GM12865 (cell line): ENCODE measurements at places on chromosomes 2 and 18.
A peak's percentile ranks its signal among the peaks of the same experiment; 100 is the strongest.

- no peak for DNase-seq
These were observed 439.8 kb downstream of the TNS1 start for GRCh38 chr2:217562871-217563480.

GRCh38 chr18:3631887-3632286, 181.9 kb downstream of the TGIF1 start:
- DNase-seq, result no peak

- DNase-seq, result no peak
These were observed 3.6 kb upstream of the TMEM150A start for GRCh38 chr2:85606116-85606455.

GRCh38 chr2:1366546-1367134, 46.6 kb upstream of the TPO start:
- no peak for DNase-seq

DNA sequence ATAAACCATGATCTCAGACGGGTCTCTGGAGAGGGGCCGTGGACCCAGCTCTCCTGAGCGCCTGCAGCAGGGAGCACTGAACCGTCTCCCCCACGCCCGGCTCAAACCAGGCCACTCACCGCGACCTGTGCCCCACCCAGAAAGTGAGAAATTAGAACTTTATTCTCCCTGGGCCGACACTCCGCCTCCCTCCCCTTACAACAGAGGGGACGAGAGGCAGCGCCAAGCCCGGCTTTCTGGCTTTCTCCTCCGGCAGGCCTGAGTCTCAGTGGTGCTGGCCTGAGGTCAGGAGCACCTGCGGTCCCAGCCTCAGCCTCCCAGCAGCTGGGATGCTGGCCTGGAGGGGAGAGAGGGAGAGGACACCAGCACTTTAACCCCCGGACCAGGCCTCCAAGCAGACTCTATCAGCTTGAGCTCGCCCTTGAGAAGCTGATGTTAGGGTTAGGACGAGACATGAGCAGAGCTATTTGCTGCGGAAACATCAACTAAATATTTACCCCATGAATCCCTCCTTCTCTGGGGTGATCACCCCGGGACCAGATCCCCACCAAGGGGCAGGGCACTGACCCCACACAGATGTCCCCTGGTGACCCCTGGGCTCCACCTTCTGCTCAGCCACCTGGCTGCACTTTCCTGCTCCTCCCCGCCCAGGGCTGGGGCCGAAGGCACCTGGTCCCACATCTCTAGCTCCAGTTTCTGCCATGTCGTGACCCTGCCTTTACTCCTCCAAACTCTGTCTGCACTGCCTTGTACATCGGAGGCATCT, 856.3 kb upstream of the SALL3 start:
- DNase-seq, result no peak

GRCh38 chr2:242031481-242032019, 162.0 kb downstream of the RTP5 start:
- no peak for DNase-seq

DNA sequence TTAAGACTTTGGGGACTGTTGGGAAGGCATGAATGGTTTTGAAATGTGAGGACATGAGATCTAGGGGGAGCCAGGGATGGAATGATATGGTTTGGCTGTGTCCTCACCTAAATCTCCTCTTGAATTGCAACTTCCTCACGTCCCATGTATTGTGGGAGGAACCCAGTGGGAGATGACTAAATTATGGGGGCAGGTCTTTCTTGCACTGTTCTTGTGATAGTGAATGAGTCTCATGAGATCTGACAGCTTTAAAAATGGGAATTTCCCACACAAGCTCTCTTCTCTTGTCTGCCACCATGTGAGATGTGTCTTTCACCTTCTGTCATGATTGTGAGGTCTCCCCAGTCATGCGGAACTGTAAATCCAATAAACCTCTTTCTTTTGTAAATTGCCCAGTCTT, 11.5 kb upstream of the MBP start:
- no peak for DNase-seq

DNA sequence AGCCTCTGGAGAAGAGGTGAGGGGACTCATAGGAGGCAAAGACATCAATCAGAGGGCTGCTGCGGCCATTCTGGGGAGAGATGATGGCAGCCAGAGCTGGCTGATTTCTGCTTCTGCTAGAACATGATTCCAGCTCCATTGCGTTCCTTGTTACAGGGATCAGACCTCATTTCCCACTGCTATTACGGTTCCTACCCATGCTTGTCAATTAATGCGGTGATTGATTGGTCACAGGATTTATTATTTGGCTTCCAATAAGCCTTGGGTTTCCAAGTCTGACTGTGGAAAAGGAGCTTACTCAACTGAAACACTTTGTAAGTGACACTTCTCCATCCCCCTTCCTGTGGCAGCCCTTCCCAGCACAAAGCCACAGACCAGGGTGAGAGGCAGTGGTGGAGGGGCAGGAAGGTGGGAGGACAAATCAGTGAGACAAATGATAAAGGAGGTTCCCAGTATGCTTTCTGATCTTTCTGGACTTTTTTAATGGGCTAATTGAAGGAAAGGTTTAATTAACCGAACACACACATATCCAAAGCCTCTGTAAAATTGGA, 26.8 kb upstream of the CTLA4 start:
- DNase-seq, result no peak

DNA sequence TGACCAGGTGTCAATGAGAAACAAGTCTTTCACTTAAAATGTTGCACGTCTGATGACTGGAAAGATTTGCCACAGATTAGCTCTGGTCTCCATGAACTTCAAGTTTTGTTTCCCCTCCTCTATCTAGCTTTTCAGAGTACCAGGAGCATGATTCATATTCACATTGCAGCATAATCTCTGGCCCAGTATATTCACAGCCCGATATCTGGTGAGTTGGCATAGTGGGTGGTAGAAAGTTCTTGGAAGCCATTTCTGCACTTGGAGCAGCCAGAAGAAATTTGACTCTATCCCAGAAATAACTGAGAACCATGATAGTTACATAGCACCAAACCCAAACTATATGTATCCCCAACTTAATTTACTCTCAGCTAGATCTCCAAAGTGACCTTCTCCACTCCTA, 503.9 kb downstream of the PID1 start:
- DNase-seq, result no peak

DNA sequence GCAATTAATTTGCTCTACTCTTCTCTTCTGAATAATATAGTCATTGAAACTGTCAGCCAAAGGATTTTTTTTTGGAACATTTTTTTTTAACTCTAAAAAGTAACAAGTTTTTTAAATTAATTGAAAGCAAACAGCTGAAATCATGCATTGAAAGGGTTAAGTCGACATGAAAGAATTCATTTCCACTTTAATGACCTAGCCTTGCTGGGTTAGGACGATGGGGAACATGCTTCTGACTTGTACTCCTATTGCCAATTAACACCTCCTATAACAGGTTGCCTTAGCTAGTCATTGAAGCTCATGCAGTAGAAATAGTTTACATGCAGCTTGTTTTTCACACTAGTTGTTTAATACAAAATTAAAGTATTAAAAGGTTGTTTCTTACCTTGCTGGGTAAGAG, 47.8 kb downstream of the PSMD14 start:
- no peak for DNase-seq

GRCh38 chr2:166419616-166419934, 43.8 kb upstream of the SCN9A start:
- no peak for DNase-seq

DNA sequence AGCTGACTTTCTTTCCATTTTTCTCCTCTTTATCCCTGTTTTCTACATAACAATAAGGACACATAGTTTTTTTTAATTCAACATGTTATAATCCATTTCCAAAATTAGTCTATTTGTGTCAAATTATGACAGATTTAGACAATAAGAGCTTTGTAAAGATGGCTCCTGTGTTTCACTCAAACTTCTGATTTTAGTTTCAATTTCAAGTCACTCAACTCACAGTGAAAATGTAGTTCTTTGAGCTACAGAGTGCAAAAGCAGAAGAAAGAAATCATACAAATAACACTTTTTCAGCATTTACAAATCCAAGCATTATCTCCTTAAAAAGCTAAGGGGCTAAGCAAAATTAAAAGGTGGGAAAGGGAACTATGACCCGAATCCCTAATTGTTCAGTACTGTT, 340.7 kb upstream of the TRIB2 start:
- DNase-seq, result peak; percentile 5

DNA sequence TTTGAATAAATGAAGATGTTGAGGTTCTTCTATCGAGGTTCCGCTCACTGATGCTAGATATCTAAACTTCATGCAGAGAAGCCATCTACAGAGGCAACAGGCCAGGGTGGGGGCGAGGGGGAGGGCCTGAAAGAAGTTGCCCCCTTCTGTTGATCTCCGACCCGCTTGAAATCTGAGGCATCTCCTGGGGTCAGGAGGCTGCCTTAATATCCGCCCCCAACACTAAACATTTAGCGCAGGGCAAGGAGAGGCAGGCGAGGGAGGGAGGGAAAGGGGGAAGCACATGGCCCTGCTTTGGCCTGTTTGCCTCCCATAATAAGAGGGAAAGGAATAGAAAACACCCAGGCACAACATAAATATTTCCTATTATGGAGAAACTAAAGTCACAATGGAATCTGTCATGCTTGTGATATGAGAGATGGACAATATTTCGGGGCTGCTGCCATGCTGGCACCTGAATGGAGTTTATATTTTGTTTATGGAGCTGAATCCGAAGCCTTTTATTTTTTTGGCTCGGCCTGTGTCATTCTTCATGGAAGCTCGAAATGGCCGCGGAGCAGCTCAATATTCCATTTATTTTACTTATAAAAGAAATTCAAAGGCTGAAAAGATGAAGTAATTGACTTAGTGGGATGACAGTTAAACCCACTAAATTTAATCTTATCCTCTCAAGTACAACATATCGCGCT, 221.1 kb downstream of the INSIG2 start:
- DNase-seq, result no peak
